Hematopoietic multipotent progenitor cell treated with erythropoietin and hydrocortisone succinate and interleukin-3 and kit ligand, for 8 days (in vitro differentiated cells): ENCODE measurements at places on chromosomes 4 and X.

- peak; percentile 83 for DNase-seq
Measured at GRCh38 chrX:45811326-45811725, 610.6 kb upstream of the DIPK2B start.

- DNase-seq: no peak
Measured at GRCh38 chrX:71301195-71301924, at the start of gene ITGB1BP2. Gene ITGB1BP2, plus strand, starts transcription at chrX:71301750. Its CDS starts 57 bp downstream, at chrX:71301807.

DNA sequence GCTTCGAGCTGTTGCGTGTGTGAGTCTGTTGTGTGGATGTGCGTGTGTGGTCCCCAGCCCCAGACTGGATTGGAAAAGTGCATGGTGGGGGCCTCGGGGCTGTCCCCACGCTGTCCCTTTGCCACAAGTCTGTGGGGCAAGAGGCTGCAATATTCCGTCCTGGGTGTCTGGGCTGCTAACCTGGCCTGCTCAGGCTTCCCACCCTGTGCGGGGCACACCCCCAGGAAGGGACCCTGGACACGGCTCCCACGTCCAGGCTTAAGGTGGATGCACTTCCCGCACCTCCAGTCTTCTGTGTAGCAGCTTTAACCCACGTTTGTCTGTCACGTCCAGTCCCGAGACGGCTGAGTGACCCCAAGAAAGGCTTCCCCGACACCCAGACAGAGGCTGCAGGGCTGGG, 8.4 kb downstream of the SLC6A8 start:
- DNase-seq: no peak

- DNase-seq: no peak
Measured at GRCh38 chr4:122914938-122915337, 7.5 kb downstream of the NUDT6 start.

DNA sequence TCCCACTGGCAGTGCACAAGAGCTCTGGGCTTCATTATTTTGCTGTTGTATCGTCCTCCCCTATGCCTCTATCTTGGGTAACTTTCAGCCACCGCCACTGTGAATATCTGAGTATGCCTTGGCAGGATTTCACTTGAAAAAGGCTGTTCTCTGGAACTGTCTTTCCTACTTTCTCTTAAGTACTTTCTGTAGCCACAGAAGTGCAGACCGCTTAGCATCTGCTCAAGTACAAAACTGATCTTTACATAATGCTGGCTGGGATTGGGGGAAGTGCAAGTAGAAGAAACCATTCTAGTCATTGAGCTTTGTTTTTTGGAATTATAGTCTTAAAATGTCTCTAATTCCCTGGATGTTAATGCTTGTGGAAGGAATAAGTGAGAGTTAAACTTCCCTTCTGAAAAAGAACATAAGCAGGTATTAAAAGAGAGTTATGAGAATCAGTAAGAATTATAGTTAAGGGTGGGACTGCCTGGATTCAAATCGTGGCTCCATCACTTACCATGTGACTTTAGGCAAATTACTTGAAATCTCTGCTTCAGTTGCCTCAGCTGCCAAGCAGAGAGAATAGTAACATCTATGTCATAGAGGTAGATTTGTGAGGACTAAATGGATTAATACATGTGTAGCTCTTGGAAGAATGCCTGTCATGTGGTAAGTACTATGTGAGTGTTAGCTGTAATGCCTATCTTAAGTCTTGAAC, 77.5 kb downstream of the MID1IP1 start:
- DNase-seq: no peak
